Peyer's patch (tissue), 4 donors: ENCODE measurements at places on chromosomes 16 and 17.

DNA sequence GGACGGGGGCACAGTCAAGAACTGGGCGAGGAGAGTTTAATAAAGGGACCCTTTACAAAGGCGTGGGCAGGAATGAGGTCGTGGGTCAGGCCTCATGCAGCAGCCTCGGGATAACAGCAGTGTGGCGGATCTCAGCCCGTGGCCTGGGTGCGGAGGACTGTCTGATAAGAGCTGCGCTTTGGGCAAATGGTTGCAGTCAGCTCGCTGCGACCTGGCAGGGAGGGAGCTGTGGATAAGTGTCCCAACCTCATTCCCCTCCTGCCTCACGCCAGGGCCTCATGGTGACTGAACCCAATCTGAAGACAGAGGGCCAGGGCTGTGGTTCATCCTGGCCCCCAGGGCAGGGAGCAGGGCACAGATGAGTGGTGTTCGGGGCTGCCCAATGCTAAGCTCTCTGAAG lies 13.6 kb downstream of the SMTNL2 start:
- DNase-seq, result no peak

DNA sequence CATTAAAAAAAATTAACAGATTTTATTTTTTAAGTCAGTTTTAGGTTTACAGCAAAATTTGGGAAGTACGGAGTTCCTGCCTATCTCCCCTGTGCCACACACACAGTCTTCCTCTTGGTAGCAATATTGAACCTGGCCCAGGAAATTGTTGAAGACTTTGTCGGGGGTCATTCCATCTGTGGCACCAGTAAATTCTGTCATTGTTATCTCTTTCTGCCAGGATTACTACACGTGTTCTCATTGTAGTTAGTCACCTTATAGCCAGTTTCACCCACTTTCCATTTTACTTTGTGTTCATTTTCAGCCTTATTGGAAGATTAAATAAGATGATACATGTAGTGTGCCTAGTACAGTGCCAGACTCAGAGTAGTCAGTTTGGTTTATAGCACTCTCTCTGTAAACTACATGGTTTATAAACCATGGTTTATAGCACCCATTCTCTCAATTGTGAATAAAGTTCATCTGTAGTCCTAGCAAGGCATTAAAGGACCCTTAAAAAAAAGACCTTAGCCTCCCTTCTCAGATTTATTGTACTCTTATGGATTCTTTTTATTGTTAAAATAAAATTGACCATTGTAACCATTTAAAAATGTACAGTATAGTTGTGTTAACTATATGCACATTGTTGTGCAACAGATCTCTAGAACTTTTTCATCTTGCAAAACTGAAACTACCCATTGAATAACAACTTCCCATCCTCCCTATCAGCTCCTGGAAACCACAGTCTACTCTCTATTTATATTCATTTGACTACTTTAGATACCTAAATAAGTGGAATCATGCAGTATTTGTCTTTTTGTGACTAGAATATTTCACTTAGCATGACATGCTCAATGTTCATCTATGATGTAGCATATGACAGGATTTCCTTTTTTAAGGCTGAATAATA lies 36.1 kb downstream of the NLK start:
- no peak for DNase-seq

DNA sequence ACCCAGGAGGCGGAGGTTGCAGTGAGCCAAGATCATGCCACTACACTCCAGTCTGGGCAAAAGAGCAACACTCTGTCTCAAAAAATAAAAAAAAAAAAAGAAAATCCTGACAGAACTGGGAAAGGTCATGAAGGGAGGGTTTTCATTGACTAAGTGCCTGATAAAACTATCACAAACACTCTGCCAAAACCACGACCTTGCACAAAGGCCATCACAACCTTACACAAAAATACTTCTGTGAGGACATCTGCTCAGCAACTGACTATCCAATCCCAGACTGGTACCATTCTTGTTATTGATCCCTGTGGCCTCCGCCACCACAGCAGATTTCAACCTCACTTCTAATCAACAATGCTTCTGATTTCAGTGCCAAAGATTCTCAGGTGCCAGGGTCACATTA lies 40.1 kb downstream of the MPHOSPH6 start:
- DNase-seq, result no peak

- no peak for DNase-seq
These were observed 1214.6 kb downstream of the CDH8 start for GRCh38 chr16:60821661-60822060.

DNA sequence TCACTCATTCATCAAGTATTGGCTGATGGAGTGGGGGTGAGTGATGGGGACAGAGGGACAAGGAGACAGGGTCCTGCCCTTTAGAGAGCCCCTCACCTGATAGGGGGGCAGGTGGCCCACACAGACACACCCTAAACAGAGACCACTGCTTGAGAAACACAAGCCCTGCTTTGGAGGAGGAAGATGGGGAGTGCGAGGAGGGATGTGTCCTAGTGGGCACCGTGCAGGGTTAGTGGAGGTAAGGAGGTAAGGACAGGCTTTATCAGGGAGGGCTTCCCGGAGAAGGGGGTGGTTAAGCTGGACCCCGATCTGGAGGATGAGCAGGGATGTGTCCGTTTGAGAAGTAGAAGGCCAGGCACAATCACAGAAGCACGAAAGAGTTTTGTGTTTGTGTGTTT lies 8.2 kb upstream of the SMTNL2 start:
- DNase-seq, result no peak

GRCh38 chr16:87829988-87830672 lies 39.2 kb downstream of the SLC7A5 start:
- DNase-seq, result no peak

GRCh38 chr17:58174871-58175270 lies 8.1 kb downstream of the OR4D2 start:
- no peak for DNase-seq

GRCh38 chr17:45368651-45369050 lies 51.8 kb upstream of the MAP3K14 start:
- no peak for DNase-seq

GRCh38 chr17:49809056-49809455 lies 20.6 kb downstream of the KAT7 start:
- DNase-seq, result no peak

- no peak for DNase-seq
These were observed 2.5 kb upstream of the SLC13A2 start for GRCh38 chr17:28470914-28471366.

DNA sequence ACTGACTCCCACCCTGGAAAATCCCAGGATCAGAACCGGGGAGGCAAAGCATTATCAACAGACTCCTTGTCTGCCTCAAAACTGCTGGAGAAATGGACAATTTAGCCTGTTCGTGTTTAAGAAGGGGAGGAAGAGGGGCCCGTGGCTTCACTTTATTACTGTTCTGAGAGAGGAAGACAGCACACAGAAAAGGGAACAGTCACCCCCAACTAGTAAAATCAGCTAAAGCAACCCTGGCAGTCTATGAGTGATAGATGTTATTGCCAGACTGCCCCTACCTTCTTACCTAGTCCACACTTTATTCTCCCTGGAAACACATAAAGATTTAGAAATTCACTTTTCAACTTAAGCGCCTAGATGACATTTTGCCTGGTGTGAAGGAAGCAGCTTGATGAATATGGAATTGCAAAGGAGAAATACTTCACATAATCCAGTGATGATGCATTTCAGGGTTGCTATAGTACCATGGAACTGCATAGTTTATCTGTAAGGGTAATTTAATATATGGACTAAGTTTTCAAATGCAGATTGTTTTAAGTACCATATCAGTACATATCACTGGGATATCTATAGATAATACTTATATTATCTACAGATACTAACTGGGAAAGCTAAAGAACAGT lies 36.9 kb upstream of the TRAP1 start:
- no peak for DNase-seq

DNA sequence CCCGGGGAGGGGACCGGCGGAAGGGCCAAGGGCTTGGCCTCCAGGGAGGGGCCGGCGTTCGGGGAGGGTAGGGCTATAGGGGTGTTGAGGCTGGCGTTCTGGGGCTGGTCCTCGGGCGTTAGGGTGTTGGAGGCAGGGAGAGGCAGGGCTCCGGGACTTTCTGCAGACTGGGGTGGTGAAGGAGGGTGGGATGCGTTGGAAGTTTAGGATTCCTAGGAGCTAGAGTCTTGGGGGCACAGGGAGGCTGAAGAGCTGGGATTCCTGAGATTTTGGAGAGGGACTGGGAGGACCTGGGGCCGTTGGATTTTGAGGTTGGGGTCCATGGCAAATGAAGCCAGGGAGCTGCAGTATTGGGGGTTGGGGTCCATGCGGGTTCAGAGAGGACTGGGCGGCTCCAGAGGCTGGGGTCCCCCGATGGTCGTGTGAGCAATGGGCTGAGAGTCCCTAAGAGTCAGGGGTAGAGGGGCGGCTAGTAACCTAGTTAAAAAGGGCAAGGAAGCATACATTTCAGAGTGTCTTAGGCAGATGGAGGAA lies 740 bp downstream of the NFATC2IP start:
- no peak for DNase-seq

GRCh38 chr17:68711858-68712257 lies 110.7 kb upstream of the FAM20A start:
- no peak for DNase-seq

- no peak for DNase-seq
These were observed 1.4 kb downstream of the LDHD start for GRCh38 chr16:75114946-75115825.

GRCh38 chr16:10314811-10315210 lies 71.0 kb upstream of the ATF7IP2 start:
- DNase-seq, result no peak

GRCh38 chr16:14419817-14420216 lies 210.2 kb downstream of the PARN start:
- no peak for DNase-seq

DNA sequence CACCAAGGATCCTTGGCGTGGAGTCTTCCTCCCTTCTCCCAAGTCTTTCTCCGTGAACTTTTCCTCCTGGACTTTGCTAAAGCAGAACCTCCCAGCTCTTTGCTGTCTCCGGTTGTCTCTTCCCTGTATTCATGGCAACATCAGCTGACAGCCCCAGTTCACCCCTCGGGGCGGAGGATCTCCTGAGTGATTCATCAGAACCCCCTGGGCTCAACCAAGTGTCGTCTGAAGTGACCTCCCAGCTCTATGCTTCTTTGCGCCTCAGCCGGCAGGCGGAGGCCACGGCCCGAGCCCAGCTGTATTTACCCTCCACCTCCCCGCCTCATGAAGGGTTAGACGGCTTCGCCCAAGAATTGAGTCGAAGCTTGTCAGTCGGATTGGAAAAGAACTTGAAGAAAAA lies 943 bp downstream of the CNTROB start:
- DNase-seq, result peak; percentile 59

GRCh38 chr17:43217614-43218087 lies 6.0 kb downstream of the TMEM106A start:
- no peak for DNase-seq

GRCh38 chr17:3660311-3660891 lies 8.0 kb downstream of the TAX1BP3 start:
- DNase-seq, result no peak

DNA sequence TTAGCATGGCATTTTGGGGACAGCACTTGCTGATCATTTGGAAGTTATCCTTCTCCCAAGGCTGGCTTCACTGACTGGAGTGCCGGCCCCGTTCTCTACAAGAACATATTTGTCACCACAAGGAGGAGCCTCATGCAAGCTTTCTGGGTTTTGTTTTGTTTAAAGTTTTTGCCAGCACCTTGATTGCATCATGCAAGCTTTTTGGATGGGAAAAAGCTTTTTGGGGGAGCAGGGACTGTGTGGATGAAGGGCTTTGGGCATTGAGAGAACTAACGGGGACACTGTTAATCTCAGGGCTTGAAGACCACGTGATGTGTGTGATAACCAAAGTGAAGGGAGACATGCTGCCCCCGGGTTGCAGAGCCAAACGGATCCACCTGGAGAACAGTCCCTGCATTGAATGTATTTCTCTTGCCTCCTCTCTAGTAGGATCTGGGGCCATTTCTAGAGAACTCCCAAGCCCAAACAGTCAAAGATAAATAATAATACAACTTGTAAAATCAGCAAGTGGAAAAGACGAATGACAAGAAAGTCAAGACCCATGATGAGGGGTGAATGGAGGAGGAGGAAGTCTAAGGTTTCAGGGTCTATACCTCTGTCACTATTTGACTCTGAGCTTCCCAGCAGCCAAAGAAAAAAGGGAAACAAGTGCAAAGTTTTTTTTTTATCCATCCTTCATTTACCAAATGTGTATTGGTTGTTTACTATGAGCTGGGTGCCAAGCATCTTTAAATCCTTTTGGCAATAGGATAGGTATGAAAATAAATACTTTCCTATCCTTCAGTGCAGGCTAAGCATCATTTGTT lies 17.2 kb downstream of the TMEM114 start:
- DNase-seq, result no peak

GRCh38 chr16:30934827-30935557 lies 11.6 kb downstream of the FBXL19 start:
- DNase-seq, result peak; percentile 31

- peak; percentile 68 for DNase-seq
These were observed 881 bp downstream of the MLLT6 start for GRCh38 chr17:38705803-38706504.

GRCh38 chr16:369275-369865 lies 968 bp downstream of the MRPL28 start:
- DNase-seq, result peak; percentile 42

- no peak for DNase-seq
These were observed 778.6 kb downstream of the KCNJ2 start for GRCh38 chr17:70947636-70948565.

- DNase-seq, result no peak
These were observed 19.3 kb downstream of the CD2BP2 start for GRCh38 chr16:30335598-30336474.

DNA sequence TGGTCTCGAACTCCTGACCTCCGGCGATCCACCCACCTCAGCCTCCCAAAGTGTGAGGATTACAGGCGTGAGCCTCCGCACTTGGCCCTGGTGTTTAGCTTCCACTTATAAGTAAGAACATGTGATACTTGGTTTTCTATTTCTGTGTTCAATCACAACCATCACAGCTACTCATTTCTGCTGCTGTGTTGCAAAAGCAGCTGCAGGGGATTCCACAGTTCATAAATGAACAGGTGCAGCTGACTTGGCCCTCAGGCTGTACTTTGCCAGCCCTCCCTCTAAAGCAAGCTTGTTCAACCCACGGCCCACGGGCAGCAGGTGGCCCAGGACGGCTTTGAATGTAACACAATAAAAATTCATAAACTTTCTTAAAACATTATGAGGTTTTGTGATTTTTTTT lies 79.2 kb downstream of the SLC39A11 start:
- DNase-seq, result no peak

DNA sequence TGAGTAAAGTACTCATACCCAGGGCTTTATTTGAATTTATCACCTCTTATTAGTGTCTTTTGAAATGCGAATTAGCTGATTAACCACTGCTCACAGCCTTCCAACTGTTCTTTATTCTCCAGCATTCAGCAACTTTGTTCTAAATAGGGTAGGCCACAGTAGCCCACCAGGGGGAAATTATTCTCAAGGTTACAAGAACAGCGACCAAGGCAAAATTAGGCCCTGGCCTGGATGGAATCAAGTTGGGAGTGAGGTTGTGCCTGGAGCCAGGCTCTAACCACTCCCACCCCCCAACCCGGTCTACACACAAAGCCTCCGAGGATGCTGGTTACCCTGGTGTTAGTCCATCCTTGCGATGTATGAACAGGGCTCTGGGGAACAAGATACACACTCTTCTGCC lies 245.5 kb downstream of the STX8 start:
- DNase-seq, result no peak

- DNase-seq, result no peak
These were observed 12.9 kb upstream of the CMIP start for GRCh38 chr16:81431554-81432353.
